Lower lobe of right lung (tissue), 2 donors: ENCODE measurements at places on chromosomes 2 and 18. TPM values are rescaled to one million over a fixed set of nuclear protein-coding genes. Genes with fewer than 3 reads are reported as not detected.
A peak's percentile ranks its signal among the peaks of the same experiment; 100 is the strongest.

Gene ELOA2
- not detected for total RNA-seq

Gene UCN
- 4.0 TPM for total RNA-seq

Gene TMEM18
- 23.3 TPM for total RNA-seq

Gene LRRC30
- not detected for total RNA-seq

Gene ACTG2
- total RNA-seq: 22.2 TPM

Gene IL37
- total RNA-seq: not detected

Gene NPAS2
- 10.1 TPM for total RNA-seq

Gene MREG
- 12.7 TPM for total RNA-seq

Gene IL36RN
- not detected for total RNA-seq

DNA sequence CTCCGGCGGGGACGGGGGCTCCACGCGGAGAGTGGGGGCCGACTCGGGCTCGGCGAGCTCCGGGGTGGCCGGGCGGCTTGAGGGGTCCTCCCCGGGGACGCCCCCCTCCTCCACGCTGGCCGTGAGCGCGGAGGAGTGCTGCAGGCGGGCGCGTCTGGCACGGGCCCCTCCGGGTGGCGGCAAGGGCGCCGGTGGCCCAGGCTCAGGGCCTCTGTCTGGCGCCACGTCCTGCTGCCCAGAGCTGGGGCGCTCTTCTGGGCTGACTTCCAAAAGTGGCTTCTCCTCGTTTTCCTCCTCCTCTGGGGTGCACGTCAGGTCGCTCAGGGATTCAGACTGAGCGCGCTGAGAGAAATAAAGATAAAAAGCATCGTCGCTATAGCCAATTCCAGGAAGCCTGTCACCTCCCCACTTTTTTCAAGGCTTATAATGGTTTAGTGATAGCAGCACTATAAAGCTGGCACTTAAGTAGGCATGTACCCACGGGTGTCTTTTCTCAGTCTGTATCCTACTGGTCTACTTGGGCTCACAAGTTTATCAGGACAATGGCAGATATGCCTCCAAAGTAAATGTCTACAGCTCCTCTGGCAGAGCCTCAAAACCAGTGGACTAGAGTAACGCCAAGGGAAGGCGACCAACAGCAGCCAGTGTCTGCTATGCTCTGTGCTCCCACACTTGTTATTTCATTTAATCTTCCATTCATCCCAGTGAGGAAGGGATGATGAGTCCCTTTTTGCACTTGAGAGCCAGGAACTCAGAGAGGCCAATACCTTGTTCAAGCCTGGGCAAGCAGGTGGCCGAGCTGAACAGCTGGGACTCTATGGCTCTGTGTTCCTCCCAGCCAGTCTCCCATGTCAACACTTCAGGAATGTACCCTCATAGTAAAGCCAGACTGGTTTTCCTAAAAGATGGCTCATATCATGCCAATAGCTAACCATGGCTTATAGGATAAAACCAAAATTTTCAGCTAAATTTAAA lies 92.6 kb upstream of the MGAT4A start:
- DNase-seq: no peak

- DNase-seq: no peak
These were observed 14.7 kb downstream of the NRP2 start for GRCh38 chr2:205696927-205697441.

GRCh38 chr2:75432761-75433361 lies 127.9 kb downstream of the EVA1A start:
- DNase-seq: peak; percentile 58

- DNase-seq: no peak
These were observed 413.5 kb downstream of the PTPRM start for GRCh38 chr18:7980656-7981055.

GRCh38 chr2:10932345-10933151 lies 20.8 kb downstream of the KCNF1 start:
- no peak for DNase-seq

DNA sequence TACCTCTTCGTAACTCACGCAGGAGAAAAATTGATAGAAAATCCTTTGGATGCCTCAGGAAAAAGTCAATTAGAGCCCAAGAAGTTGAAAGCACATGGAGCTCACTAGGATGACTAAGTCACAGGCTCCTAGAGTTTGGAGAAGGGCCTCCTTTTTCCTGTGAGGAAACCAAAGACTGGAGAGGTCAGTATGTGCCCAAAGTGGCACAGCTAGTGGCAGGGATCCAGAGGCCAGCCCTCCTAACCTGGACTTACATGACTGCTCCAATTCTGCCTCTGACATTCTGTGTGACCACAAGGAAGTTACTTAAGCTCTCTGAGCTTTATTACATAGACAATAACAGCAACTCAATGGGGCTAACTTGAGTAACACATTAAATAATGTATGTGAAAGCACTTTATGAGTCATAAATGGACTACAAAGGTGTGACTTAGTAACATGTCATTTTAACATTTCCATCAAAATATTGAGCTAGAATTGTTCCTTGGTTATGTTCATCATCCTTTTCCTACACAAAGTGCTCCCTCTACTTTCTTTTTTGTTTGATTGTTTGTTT lies 91.6 kb downstream of the DHRS9 start:
- no peak for DNase-seq

GRCh38 chr2:167954495-167954894 lies 292.9 kb downstream of the STK39 start:
- no peak for DNase-seq

GRCh38 chr18:12377556-12378197 lies 650 bp upstream of the AFG3L2 start:
- no peak for DNase-seq

DNA sequence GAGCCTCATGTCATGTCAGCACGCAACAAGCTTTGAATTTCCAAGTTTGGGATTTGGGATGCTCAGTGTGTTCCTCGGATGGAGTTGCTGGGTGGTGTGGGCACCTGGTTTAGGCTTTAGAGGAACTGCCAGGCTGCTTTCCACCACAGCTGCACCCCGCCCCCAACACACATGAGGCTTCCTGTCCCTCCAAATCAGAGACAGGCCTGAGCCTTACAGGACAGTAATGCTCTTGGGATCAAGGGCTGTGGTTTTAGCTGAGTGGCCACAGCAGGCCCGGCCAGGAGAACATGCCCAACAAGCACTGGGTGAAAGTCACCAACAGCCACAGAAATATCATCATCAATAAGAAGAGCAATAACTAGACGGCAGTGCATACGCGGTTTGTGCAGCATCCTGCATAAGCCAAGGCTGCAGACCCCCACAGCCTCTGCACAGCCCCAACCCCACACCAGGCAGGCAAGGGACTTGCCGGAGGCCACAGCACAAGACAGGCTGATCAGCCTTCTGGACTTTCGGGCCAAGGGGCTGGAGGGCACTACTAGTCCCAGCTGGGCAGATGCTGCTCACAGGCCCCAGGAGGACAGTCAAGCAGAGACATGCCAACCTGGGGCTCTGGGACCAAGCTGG lies 29.7 kb upstream of the GPC1 start:
- DNase-seq: no peak

DNA sequence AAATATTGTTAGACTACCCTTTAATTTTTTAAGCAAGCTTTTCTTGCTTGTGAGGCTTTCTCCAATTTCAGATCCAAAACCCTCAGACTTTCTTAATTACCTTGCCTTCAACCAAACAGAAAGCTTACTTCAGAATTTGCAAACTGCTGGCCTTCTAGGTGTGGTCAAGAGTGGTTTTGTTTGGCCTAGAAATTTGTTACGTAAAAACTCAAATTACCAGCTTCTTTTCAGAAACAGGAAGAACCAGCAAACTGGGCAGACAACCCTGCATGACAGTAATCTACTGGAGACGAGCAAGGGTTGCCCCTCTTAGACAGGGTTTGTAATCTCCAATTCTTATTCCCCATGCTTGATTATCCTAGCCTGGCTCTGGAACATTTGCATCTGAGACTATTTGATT lies 27.1 kb downstream of the SRBD1 start:
- DNase-seq: no peak

GRCh38 chr18:48460929-48461583 lies 51.9 kb upstream of the ZBTB7C start:
- DNase-seq: no peak

DNA sequence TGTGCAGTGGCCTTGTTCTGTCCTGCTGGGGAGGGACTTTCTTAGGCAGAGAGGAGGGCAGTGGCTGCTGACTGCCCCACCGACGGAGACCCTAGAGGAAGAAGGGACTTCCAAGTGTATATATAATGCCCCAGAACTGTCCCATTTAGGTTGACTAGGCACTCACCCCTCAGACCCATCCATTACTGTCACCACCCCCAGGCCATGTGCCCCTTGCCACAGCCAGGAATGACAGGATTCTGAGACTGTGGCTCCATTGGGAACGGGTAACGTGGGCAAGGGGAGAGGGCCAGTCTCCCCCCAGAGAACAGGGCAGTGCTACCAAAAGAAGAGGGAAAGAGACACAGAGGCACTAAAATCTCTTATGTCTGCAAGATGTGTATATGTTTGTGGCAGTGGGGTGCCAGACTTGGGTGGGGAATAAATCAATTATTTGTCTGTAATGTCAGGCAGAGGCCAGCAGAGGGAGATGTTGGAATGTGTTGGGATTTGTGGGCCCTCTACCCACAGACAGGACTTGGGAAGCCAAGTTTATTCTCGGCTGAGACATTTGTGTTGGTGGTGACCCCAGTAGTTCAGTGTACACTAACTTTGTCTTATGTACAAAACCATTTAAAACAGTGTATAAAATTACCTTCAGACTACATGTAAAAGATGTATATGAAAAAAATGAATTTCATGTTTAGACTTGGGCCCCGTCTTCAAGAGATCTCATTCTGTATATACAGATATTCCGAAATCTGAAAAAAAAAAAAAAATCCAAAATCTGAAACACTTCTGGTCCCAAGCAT lies 24.0 kb upstream of the TMEM37 start:
- DNase-seq: no peak

DNA sequence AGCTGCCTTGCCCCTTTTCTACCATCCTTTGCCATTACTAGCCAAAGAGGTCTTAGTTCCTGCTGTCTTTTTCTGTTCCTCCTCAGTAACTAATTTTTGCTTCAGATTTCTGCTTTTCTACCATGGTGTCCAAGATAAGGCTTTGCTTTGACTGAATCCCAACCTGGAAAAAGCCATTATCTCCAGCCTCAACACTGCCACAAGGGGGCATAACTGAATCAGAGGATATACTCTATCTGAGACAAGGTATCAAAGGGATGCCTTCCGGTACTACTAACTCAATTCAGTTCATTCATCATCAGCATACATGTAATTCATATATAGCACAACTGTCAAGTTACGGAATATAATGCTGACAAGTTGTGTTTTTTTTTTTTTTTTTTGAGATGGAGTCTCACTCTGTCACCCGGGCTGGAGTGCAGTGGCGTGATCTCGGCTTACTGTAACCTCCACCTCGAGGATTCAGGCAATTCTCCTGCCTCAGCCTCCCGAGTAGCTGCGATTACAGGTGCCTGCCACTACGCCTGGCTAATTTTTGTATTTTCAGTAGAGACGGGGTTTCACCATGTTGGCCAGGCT lies 11.4 kb downstream of the OSGEPL1 start:
- DNase-seq: no peak

GRCh38 chr2:109396202-109397180 lies 217.3 kb downstream of the SEPTIN10 start:
- DNase-seq: no peak

GRCh38 chr2:113240915-113241911 lies 37.5 kb downstream of the PAX8 start:
- DNase-seq: no peak
